Amniotic stem cell (primary cell): ENCODE measurements at places on chromosomes 2 and 18.

- no peak for DNase-seq
These were observed 68.5 kb upstream of the WDR75 start for GRCh38 chr2:189372688-189373257.

DNA sequence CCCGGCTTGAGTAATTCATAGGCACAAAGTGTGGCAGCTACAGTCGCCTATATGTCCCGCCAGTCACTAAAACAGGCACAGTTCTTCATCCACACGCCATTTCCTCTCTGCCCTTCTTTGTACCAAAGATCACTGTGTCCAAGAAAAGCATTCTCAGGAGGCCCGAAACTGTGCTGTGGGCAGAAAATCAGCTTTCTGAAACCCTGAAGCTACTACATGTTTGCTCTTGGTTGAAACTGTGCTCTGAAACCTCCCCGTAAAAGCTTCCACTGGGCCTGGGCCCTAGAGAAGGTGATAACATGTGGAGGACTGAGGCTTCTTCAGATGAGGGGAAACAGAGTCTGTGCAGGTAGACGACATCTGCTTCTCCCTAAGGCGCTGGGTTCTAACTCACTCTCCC is 75.6 kb upstream of the ID2 start:
- no peak for DNase-seq

- DNase-seq: no peak
These were observed 179.4 kb downstream of the TXNL1 start for GRCh38 chr18:56458770-56459712.

DNA sequence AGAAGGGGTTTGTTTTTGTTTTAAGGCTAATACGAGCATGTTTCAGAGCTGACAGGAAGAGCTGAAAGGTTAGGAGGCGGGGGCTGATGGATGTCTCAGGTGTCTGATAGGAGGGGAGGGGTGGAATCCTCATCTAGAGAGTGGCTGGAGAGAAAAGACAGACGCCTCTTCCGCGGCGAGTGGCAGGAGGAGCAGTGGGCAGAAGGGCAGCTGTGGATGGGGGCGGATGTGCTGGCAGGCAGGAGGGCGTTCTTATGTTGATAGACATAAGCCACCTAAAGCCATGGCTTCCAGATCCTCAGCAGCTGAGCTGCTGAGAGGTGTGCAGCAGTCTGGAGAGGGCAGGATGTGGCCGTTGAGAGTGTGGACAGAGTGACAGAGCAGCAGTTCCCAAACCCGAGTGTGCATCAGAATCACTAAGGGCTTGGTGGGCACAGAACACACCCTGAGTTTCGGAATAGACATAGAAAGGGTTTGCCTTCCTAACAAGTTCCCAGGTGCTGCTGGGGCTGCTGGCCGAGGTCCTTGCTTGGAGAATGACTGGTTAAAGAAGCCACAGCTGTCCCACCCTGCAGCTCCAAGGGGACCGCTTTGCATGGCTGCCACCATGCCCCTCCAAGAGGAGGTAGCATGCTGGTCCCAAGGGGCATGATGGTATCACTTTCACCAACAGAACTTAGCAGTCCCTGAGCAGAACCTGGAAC is 3.0 kb upstream of the ITM2C start:
- DNase-seq: no peak
